ENCODE measurements at places on chromosomes 1 and 21.

GRCh38 chr1:245458761-245459174, 304.0 kb downstream of the KIF26B start:
- peak; percentile 14 for DNase-seq

- no peak for DNase-seq
Measured at GRCh38 chr1:38153778-38154470, 107.3 kb upstream of the POU3F1 start.

GRCh38 chr1:38194472-38194871, 147.9 kb upstream of the POU3F1 start:
- DNase-seq: no peak

- peak; percentile 100 for DNase-seq
Measured at GRCh38 chr21:33761441-33762036, 119.2 kb downstream of the ITSN1 start.

GRCh38 chr1:67609577-67610341, 75.2 kb upstream of the GADD45A start:
- no peak for DNase-seq

DNA sequence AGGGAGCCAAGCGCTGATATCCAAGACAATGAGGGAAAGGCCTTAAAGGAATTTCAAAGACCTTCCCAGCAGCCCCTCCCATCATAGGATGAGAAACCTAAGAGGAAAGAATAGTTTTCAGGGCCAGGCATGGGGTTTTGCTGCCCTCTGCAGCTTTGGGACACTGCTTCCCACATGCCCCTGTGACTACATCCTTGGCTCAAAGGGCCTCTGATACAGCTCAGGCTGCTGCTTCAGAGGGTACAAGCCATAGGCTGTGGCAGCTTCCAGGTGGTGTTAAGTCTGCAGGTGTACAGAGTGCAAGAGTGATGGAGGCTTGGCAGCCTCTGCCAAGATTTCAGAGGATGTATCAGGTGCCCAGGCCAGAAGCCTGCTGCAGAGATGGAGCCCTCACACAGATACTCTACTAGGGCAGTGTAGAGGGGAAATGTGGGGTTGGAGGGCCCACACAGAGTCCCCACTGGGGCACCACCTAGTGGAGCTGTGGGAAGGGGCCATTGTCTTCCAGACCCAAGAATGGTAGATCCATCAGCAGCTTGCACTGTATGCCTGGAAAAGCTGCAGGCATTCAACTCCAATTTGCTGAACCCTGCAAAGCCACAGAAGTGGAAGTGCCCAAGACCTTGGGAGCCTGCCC, 125.8 kb downstream of the SLC45A1 start:
- DNase-seq: no peak

DNA sequence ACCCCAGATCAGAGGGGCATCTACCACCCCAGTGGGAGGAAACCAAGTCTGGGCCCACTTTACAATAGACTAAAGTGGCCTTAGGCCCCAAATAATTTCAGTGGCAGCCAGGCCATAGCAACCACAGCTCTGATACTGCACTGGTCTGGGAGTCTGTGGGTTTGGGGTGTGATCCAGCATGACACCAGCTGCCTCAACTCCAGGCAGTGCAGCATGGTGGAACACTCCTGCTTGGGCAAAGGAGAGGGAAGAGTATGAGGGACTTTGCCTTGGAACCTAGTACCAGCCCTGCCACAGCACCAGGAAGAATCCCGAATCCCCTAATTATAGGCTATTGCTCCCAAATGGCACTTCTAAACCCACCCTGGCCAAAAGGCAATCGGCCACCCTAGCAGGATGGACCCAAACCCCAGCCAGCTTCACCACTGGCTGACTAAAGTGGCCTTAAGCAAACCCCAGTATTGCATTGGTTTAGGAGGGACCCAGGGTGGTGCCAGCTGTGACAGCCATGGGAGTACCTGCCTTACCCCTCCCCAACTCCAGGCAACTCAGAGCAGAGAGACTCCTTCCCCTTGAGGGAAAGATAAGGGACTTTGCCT, 47.1 kb downstream of the PACC1 start:
- DNase-seq: no peak

GRCh38 chr1:43934101-43934985, 742 bp downstream of the ARTN start:
- no peak for DNase-seq

GRCh38 chr1:87252406-87252805, 76.3 kb upstream of the LMO4 start:
- peak; percentile 81 for DNase-seq

GRCh38 chr1:234892642-234893041, 236.0 kb downstream of the TOMM20 start:
- DNase-seq: no peak

DNA sequence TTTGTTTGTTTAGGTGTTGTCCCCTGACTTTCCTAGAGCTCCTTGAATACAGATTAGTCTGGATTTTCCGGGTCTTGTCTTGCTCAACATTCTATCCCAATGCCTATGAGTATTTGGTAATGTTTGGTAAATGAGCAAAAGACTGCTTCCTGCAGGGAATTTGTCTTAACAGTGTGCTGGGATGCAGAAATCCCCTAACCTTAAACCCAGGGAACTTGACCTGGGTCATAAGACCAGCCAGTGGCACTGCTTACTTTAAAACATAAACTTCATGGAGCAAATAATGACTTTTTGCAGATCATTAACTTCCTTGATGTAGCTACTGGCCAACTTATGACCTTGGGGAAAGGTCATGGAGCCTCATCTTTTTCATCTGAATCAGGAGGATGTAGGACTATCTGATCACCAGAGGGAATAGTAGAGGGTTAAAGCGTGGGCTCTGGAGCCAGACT, 27.2 kb downstream of the TCEANC2 start:
- no peak for DNase-seq

DNA sequence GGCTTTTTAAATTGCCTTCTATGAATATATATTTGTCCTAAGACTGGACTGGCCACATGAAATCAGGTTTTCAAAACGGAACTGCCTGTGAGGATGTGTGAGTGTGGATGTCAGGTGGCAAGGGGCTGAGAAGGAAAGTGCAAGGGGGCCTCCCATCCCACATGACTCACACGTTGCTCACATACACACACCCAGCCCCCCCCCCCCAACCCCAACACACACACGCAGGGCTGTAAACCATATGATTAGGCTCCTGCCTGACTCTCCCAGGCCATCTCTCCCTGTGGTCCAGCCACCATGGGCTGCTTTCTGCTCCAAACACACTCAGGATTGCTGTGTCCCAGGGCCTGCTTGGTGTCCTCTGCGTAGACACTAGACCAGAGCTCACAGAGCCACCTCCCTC, 22.4 kb downstream of the DEGS1 start:
- DNase-seq: peak; percentile 82

DNA sequence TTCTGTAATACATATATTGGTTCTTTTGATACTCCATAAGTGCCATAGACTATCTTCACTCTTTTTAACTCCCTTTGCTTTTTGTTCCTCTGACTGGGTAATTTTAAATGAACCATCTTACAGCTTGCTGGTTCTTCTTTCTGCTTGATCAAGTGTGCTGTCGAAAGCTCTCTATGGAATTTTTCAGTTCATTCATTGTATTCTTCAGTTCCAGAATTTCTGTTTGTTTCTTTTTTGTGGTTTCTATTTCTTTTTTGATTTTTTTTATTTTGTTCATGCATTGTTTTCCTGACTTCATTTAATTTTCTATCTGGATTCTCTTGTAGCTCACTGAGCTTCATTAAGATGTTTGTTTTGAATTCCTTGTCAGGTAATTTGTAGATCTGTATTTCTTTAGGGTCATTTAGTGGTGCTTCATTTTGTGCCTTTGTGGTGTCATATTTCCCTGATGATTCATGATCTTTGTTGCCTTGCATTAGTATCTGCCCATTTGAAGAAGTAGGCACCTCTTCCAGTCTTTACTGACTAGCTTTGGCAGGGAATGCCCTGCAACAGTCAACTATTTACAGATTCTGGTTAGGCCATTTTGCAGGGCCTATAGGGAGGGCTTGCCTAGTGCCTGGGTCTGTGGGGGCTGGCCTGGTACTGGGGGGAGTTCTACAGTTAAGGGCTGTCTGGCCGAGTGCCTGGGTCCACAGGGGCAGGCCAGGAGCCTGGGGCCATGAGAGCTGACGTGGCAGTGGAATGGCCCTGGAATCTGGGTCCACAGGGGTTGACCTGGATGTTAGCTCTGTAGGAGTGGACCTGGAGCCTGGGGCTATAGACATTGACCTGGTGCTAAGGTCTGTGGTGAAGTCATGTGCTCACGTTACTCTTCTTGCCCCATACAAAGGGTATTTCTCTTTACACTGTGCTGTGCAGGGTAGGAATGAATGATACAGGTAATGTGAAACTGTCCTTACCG, 89.7 kb downstream of the MAGI3 start:
- DNase-seq: no peak

- no peak for DNase-seq
Measured at GRCh38 chr21:26423511-26423910, 149.6 kb downstream of the CYYR1 start.

DNA sequence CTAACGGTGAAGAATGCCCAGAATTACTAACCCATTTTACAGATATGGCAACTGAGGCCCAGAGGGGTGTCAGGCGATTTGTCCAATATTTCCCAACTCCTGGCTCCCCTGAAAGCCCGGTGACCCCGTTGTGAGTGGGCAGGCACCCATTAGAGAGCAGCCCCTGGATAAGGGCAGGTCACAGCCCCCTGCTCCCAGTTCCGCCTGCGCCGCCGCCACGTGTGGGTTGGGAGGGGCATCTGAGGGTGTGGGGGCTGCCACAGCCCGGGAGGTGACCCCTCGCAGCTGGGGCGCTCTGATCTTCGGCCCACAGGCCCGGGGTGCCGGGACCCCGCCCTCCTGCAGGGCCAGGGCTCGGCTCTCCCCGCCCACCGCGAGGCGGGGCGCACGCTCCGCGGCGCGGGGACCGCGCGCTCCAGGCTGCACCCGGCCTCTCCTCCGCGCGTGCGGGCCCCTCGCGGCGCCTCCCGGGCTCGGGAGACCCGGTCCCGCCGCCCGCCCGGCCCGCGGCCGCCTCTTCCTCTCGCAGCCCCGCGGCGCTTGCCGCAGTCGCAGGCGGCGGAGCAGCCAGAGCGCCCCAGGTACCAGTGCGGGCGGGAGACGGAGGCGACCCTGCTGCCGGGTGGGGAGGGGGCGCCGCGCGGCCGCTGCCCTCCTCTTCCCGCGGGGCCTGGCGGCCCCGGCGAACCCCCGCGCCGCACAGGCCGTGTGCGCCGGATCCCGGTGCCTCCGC, at the start of gene HTR6:
HTR6 (plus strand) TSS at position 423 of the 733 bp plus-strand sequence. CDS start 879 bp downstream, outside the sequence.
- DNase-seq: no peak

DNA sequence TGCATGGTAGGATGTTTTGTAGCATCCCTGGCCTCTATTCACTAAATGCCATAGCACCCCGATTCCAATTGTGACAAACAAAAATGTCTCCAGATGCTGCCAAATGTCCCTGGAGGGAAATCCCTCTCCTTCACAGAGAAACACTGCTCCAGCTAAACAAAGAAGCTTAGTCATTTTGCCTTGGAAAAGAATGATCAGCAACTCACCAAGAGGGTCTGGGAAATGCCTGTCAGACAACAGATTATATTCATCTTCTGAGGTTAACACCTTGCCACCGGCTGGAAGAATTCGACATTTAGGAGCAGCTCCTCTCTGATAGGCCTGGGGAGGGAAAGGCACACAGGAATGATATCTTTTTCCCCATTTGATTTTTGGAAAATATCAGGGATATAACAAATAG, 84.4 kb downstream of the NIBAN1 start:
- no peak for DNase-seq

- DNase-seq: no peak
Measured at GRCh38 chr21:22961258-22961657, 1963.0 kb downstream of the NCAM2 start.

DNA sequence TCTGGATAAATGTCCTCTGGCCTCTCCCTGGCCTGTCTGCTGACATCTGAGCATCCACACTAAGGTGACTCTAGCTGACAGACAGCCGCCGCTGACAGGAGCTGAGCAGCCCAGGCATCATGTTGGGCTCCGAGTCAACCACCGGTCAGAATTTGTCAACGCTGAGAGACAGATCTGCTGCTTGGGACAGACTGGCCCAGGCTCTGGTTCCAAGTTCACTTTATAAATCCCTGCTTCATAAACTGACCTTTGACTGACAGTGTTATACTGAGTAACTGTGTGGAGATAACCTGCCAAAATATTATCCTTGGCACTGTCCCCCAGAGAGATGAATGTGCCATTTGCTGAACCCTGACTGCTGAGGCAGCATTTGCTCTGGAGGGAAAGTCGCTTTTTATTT, 616.7 kb downstream of the NPHP4 start:
- no peak for DNase-seq

DNA sequence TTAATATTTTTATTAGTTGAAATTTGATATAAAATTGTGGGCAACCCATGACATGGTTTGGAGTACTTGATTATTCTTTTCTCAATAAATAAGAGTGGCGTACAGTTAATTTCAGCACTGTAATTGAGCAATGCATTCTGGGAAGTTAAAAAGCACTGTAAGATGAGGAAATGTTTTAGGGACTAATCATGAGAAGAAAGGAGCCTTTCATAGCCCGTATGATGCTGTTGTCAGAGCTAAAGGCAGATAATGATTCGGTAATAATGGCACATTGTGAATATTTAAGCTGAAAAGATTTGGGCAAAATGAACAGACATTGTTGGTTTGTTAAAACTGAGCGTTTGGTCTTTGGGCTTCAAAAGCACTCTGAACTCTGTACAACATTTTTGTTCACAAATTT, 139.3 kb downstream of the NFIA start:
- no peak for DNase-seq

DNA sequence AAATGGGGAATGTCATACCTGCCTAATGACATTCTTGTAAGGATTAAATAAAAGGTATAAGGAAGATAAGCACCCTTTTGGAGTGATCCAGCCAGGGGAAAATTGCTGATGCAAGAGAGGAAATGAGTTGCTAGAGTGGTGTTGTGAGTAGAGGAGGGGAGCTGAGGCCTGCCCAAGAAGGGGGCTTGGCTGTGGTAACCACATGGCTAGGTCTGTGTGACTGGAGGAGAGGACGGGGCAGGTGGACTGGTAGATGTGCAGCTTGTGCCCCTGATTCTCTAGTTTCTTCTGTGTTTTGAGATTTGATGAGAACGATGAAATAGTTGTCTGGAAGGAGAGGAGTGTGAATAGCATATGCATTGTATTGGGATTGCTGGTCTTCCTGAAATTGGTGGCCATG, 6.6 kb downstream of the TXLNA start:
- no peak for DNase-seq

All from astrocyte (in vitro differentiated cells and primary cell).